ENCODE measurements at places on chromosomes 2 and 18.

- no peak for DNase-seq
Observed at GRCh38 chr2:4673025-4673489, 969.7 kb downstream of the DCDC2C start.

- DNase-seq = no peak
Observed at GRCh38 chr18:80200171-80200931, 47.0 kb downstream of the PARD6G start.

GRCh38 chr2:122795763-122796162 lies 1040.3 kb downstream of the TSN start:
- DNase-seq = no peak

GRCh38 chr2:219467736-219468075 lies 31.0 kb upstream of the GMPPA start:
- DNase-seq = no peak

DNA sequence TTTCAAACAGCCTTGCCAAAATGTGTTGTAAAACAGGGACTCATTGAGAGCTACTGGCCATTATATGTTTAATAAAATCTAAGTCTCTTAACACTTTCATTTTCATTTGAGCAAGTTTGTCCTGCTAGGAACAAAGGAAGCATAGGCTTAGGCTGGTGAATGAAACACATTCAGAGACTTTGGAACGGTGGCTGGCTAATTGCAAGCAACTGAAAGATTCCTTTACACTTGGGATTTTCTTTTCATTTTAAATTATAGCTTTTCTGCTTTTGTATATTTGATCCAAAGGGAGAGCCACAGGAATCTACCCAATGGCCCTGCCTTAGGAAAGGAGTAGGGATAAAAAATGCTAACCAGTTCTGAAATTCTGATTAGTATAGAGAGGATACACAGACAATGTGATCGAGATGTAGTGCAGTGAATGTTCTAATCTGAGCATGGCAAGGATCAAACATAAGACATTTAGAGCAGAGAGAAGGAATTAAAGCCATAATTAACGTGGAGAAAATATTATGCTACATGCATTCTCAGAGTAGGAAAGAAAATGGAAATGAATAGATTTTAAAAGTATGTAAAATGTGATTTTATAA lies 911.4 kb upstream of the SLC39A10 start:
- no peak for DNase-seq

GRCh38 chr2:108947271-108947907 lies 41.6 kb downstream of the EDAR start:
- DNase-seq = no peak

GRCh38 chr2:17270894-17271293 lies 247.3 kb downstream of the RAD51AP2 start:
- no peak for DNase-seq
